ENCODE measurements at places on chromosomes 6 and 20.

DNA sequence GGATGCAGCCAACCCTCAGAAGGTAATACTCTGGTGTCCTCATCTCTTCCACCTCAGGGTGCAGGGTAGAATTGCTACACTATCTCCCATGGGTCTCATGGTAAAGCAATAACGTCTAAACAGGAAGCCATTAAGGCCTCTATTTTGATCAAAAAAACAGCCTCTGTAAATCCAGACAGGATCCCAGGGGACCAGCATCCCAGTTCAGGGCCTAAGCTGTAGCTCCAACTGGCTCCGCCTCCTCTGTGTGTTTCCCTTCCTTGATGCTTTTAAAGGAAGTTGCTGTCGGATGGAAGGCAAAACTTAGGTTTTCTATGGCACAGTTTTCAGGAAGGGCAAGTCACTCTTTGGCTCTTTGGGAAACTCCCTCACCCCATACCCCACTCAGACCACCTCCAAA, 222.0 kb downstream of the MAFB start:
- no peak for DNase-seq

- DNase-seq: no peak
These were observed 884.5 kb upstream of the GJE1 start for GRCh38 chr6:141248021-141248799.

- no peak for DNase-seq
These were observed 140.1 kb downstream of the QKI start for GRCh38 chr6:163554663-163555062.

- DNase-seq: no peak
These were observed 222.3 kb downstream of the IBTK start for GRCh38 chr6:82025271-82025670.

GRCh38 chr6:37761554-37762271, 57.8 kb upstream of the ZFAND3 start:
- DNase-seq: no peak

GRCh38 chr20:63284544-63284949, 8.4 kb upstream of the COL20A1 start:
- DNase-seq: no peak

Data from left forelimb (tissue), 1 donor.